ENCODE measurements at places on chromosomes 12 and 14.

DNA sequence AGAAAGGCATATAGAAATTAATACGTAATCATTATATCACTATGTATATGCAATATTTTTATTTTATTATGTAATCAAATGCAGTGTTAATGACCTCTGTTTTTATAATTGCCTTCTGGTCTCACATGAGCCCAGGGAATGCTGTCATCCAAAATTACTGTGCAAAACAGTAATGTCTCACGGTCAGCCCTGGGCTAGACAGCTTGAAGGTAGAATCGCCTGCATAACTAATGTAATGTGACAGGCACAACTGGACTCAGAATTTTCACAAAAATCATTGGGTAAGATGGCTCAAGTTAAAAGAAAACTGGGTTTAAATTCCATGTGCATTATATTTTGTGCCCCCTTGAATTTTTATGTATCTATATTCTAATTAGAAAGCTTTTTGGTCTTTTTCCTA lies 293.3 kb downstream of the PPFIA2 start:
- no peak for DNase-seq

- no peak for DNase-seq
Measured at GRCh38 chr12:82600379-82600778, 86.3 kb upstream of the TMTC2 start.

GRCh38 chr12:28652239-28652638 lies 462.0 kb downstream of the CCDC91 start:
- no peak for DNase-seq

GRCh38 chr12:88658009-88658408 lies 77.7 kb upstream of the KITLG start:
- DNase-seq, result peak; percentile 19

DNA sequence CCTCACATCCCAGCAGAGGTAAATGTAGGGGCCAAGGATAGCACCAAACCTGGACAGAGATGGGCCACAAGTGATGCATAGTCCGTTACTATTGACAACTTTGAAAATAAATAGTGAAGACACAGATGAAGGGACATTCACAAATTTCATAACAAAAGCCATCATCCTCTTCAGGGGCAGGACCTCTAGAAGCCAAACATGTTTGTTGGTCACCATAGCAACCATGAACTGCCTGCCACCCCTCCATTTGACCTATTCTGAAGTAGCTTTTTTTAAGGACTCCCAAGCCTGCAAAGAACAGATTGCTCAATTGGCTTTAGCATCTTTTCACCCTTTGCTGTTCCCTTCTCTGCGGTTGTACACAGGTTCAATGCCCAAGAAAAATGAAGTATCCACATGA lies 35.7 kb upstream of the MDM1 start:
- DNase-seq, result no peak

DNA sequence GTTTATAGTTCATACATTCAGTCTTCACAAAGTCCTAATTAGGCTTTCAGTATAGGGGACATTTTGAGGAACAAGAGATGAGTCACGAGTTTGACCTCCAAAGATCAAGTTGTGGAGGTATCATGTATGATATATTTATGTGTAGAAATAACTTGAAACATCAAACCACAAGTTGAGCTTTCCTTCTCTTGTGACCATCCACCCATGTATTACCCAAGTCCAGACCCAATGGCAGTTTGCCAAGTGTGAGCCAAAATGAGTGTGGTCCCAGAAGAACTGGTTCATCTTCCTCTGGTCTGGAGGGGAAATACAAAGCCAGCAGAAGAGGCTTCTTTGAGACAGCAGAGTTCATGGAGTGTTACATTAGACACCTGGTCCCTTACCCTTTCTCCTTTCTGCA lies 104.9 kb downstream of the ATP23 start:
- no peak for DNase-seq

- DNase-seq, result no peak
Measured at GRCh38 chr12:82458101-82458500, 99.8 kb downstream of the METTL25 start.

DNA sequence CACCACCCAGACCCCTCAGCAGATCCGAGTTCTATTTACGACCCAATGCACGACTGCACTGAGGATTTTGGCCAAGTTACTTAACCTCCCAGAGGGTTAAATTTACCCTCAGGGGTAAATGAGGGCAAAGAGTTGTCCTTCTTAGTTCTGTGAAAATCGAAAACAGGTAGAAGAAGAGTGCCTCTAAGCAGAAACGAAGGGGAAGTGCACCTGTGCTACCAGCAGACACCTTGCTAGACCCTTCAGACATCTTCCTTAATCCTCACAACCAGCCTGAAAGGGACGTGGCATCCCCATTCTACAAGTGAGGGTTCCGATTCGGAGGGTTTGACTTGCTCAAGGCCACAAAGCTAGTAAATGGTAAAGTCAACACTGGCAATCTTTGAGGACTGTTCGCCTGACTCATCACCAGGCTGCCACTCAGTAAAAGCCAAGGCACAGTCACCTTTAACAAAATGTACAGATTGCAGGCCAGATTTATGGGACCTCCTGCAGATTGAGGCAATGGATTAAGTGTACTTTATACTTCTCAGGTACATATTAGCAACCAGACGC lies 1.6 kb downstream of the GSG1 start:
- no peak for DNase-seq

DNA sequence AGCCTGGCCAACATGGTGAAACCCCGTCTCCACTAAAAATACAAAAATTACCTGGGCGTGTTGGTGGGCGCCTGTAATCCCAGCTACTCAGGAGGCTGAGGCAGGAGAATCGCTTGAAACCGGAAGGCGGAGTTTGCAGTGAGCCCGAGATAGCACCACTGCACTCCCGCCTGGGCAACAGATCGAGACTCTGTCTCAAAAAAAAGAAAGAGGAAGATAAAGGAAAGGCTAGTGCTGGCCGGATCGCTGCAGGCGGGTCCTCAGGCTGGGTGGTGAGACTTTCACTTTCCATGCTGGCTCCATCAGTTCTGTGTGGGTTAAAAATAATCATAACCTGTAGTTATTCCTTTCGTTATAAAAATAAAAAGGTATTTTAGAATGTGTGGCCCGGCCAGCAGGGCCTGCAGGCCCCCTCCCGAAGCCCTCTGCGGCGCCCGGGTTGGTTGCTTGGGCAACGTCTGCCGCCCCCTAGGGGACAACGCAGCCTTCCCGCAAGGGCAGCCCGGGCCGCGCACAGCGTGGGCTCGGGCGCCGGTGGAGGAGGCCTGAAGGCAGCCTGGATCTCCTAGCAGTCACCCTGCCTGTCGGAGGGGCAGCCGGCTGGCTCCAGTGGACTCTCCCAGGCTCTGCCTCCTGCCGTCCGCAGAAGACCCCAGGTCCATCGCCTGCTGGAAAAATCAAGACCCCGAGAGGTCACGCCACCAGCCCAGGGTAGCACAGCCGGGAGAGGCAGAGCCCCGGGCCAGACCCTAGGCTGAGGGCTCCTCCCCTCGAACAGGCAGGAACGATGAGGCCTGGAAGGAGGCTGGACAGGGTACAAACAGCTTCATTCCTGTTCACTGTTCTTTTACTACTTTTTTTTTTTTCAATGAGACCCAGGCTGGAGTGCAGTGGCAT lies 5.0 kb upstream of the SLC25A47 start:
- peak; percentile 35 for DNase-seq

DNA sequence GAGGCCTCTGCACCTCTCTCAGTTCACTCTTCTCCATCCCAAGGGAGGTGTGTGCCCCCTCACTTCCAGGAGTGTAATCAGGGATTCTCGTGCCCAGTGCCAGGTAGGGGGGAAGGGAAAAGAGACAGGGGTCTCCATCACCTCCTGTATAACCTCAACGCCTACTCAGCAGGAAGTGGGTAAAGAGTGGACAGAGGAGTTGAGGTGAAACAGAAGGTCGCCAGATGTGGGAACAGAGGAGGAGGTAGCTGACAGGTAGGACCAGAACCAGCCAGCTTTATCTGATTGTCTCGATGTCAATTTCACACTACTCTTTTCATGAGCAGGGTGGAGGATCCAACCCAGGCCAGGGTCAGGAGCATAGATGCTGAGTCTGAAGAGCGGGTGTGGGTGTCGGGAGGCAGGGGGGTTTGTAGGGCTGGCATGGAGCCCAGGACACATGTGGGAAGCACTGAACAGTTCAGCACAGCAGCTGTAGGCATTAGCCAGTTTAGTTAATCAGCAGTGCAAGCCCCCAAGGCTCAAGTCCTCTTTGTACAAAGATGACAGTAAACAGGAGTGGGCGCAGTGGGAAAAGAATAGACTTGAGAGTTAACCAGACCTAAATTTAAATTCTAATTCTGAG lies 213.5 kb downstream of the PELI2 start:
- no peak for DNase-seq

DNA sequence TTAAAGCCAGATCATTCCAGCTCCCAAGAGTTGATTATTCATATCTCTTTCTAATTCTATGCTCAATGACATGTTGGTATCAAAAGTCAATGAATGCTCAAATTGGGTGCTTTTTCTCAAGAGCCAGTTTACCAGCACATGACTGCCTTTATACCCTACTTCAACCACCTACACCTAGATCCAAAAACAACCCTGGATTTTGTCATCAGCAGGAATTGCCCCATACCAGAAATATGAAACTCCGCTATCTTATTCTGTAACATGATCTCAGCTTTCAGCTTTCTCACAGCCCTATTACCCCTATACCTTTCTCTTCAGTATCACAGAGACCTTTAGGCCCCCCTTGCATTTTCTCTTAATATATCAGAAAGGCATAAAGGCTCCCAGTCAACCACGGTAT lies 32.3 kb upstream of the ESR2 start:
- no peak for DNase-seq

DNA sequence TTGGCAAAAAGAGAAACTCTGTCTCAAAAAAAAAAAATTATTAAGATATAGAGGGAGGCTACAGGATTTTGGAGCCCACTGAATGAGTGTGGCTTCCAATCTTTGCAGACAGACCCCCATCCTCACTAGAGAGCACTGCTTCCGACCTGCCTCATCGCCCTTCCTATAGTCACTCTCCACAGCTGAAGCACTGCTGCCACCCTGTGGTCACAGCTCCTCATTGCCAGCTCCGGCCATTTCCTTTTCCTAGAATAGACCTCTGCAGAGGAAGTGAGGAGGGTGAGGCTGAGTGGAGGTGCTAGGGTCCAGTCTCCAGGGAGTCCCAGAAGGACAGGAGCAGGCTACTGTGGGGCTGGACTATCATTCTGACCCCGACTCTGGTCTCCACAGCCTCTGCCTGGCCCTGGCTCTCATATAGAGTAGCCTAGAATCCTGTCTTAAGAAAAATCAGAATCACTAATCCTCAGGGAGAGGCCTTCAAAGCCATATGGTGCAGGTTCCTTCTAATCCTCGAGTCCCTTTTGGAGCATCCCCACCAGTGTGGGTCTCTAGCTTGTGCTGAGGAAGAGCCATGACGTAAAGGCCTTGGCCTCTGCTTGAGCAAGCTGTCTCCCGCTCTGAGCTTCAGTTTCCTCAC lies 1.4 kb upstream of the NPFF start:
- no peak for DNase-seq

GRCh38 chr12:130574402-130574801 lies 141.7 kb downstream of the RIMBP2 start:
- no peak for DNase-seq

DNA sequence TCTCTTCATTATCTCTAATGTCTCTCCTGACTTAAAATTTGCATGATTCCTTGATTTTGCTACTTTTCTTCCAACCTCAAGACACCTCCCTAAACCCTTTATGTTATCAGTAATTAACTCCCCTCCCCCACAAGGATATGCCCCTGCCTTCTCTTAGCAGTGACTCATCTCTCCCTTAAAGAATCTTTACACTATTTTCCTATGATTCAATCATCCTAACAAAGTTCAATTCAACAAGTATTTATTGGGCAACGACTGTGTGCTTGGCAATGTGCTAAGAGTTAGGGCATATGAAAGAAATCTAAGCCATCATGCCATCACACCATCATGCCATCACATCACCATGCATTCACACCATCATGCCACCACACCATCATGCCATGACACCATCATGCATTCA lies 80.1 kb downstream of the ANO2 start:
- no peak for DNase-seq

GRCh38 chr14:94011795-94012194 lies 14.3 kb upstream of the OTUB2 start:
- DNase-seq, result no peak

DNA sequence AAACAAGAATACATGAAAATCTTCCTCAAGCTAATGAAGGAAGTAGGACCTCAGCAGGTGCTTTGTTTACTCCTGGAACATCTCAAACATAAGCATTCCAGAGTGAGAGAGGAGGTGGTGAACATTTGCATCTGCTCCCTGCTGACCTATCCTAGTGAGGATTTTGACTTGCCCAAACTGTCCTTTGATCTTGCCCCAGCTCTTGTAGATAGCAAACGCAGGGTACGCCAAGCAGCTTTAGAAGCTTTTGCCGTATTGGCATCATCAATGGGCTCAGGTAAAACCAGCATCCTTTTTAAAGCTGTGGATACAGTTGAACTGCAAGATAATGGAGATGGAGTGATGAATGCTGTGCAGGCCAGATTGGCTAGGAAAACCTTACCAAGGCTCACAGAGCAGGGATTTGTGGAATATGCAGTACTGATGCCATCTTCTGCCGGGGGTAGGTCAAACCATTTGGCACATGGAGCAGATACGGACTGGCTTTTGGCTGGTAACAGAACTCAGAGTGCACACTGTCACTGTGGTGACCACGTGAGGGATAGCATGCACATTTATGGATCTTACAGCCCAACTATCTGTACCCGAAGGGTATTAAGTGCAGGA lies 1.9 kb downstream of the TOGARAM1 start:
- DNase-seq, result no peak

DNA sequence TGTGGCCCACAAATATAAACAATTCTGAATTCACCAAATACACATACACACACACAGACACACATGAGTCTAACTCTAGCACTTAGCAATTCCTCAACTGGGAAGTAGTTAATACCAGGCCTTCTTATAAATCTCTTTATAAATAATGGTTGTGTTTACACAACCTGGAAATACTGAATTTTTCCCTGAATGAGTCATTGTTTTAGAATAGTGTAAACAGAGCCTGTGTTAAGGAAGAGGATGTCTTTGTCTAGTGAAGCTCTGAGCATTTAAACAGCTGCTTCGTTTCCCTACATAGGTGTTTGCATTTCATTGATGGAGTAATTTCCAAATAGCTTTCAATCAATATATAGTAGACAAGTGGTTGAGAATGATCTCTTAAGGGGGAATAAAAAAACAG lies 218.8 kb downstream of the BTG1 start:
- DNase-seq, result no peak

GRCh38 chr12:116370004-116370404 lies 92.5 kb upstream of the MED13L start:
- no peak for DNase-seq

DNA sequence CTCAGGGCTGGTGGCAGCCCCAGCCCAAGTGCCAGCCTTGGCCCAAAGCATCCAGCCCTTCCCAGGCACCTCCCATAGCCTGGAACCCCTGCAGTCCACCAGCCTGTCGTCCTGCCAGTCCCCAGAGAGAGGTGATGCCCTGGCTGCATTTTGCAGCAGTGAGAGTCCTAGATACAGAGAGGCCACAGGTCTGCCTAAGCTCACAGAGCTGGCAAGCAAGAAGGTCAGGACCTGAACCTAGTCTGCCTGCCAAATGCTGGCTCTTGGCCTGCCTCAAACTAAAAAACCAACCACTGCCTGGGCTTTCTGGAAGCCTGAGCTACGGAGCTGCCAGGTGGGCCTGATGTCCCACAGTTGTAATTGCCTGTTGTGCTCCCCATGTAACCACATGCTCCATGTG lies 164.9 kb downstream of the PHETA1 start:
- DNase-seq, result no peak

GRCh38 chr12:19198272-19198671 lies 68.7 kb downstream of the PLEKHA5 start:
- no peak for DNase-seq

- peak; percentile 19 for DNase-seq
Measured at GRCh38 chr14:52015411-52016030, 26.2 kb downstream of the RTRAF start.

- DNase-seq, result no peak
Measured at GRCh38 chr12:26896913-26897312, 40.9 kb downstream of the INTS13 start.

- no peak for DNase-seq
Measured at GRCh38 chr12:31235868-31236395, 90.0 kb downstream of the SINHCAF start.
